Stimulated activated naive CD4-positive, alpha-beta T cell treated with Interleukin-2 at 50 U/mL for 16 hours (primary cell): ENCODE measurements at places on chromosomes 4 and X.

DNA sequence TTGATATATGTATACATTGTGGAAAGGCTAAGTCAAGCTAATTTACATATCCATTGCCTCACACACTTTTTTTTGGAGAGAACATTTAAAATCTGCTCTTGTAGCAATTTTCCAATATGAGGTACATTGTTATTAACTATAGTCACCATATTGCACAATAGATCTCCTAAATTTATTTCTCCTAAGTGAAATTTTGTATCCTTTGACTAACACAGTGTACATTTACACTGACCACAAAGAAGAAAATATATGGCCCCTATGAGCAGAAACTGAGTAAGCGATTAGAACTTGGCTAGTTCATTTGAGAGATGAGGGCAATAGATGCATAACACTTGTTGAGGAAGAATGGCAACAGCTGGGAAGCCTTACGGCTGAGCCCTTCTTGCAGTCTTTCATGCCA is 20.3 kb upstream of the GUCY1B1 start:
- DNase-seq, result no peak

DNA sequence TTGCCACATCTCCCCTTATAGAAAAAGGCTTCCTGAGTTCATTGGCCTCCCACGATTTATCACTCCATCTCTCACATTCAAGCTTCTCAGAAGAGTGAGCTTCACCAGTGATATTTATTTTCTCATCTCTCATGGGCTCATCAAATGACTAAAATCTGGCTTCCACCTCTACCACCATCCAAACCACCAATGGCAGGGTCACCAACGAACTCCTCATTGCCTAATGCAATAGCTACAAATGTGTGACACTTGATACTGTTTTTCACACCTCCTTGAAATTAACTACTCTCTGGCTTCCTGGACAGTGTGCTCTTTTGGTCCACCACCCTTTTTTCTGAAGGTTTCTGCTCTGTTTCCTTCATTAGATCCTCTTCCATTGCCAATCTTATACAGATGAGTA is 129.0 kb downstream of the SH2D1A start:
- DNase-seq, result no peak

GRCh38 chr4:98728871-98729270 is 70.5 kb upstream of the TSPAN5 start:
- DNase-seq, result no peak

DNA sequence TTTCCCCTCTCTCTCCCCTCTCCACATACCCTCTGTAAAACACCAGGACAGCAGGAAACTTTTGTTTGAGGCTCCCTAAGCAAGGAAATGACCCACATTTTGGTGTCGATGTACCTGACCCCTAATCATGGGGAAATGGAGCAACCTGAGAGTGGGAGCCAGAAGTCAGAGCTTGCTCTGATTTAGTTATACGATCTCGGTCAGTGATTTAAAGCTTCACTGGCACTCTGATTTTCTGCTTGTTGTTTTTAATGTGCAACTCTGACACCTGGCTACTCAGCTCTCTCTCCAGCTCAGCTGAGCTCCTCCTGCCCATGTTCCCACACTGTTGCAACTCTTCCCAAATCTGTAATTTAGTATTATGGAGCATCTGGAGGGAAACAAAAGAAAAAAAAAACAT is 408.6 kb downstream of the ADAM29 start:
- no peak for DNase-seq

- no peak for DNase-seq
These were observed 378.4 kb downstream of the PABPC4L start for GRCh38 chr4:133823177-133823576.

- no peak for DNase-seq
These were observed 26.0 kb downstream of the TBC1D19 start for GRCh38 chr4:26609868-26610267.

DNA sequence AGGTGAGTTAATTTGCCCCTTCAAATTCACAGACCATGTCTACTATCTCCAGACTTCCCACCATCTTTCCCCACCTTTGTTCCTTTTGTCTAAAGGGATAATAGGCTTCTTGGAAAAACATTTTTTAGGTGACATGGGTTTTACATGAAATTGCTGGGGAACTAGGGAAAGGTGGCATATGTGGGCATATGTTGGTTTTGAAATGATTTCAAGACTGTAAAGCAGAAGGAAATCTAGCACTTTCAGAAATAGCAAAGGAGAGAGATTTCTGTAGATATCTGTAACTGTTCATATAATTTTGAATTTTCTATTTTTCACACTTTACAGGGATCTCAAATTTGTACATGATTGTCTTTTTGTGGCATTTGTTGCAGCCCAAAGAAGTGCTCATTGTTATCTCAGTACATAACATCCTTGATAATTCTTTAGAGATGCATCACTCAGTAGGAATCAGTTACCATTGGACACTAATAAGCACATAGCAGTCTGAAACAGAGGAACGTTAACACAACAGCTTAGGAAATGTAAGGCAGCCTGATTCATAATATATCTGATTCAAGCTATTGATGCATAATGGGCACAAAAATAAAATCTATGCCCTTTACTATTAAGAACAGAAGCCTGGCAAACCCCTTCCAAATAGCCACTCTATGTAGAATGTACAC is 659.7 kb downstream of the CENPC start:
- no peak for DNase-seq

DNA sequence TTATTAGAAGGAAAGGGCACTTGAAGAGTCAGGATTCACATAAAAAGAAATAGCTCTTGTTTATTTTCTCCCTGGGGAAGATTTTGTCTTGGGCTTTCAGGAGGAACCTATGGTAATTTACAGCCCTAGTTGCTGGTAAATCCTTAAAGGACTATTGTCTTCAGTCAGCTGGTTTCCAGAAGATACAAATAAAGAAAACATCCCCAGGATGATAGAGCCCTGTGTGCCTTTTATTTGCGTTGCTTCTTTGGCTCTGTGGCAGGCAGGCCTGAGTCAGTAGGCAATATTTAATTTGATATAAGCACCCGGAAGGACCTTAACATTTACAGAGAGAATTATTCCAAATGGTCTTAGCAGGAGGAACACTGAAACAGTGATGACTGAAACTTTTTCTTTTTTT is 131.0 kb upstream of the SLC34A2 start:
- DNase-seq, result no peak

DNA sequence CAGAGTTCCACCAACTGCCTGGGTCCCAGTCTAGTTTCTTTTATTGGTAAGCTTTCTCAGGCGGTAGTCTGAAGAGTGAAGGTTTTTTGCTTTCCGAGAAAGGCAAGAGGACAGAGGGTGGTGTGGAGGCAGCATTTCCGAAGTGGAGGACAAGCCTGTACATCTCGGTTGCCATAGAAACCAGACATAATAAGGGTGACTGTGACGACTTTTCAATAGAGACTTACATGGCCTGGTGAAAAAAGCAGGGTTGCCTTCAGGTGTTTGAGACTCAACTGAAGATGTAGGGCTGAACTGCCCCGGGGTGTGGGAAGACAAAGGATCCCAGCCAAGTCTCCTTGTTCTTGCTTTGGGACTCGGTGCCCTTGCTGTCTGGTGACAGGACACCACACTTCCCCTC is 53.6 kb upstream of the RAB40AL start:
- no peak for DNase-seq

- peak; percentile 58 for DNase-seq
These were observed 114.9 kb upstream of the TEX13D start for GRCh38 chrX:124217304-124218251.

- no peak for DNase-seq
These were observed 639 bp upstream of the SORCS2 start for GRCh38 chr4:7191546-7192251.

- DNase-seq, result no peak
These were observed 135.5 kb downstream of the PJA1 start for GRCh38 chrX:69029771-69030170.

DNA sequence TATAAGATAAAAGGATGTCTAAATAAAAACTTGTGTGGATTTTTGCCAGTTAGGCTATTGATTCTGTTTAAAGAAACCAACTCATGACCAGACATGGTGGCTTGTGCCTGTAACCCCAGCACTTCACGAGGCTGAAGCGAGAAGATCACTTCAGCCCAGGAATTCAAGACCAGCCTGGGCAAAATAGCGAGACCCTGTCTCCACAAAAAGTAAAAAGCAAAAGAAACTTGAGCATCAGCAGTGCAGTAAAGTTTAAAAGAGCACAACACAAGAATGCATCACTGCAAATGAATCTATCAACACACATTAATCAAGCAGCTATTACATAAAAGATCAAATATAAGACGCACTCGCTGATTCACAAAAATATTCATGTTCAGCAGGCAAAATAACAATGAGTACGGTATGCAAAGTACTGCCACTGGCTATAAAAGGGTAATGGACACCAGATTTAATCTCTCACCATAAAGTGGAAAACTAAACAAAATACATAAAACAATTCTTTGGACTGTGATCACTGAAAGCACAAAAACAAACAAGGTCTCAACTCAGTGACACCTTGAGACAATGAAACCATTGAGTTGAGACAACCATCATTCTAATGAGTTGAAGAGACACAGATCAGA is 41.3 kb downstream of the LRBA start:
- DNase-seq, result no peak

GRCh38 chrX:130413415-130413814 is 11.6 kb downstream of the RBMX2 start:
- DNase-seq, result no peak

GRCh38 chr4:6476893-6477292 is 4.5 kb upstream of the PPP2R2C start:
- DNase-seq, result no peak

DNA sequence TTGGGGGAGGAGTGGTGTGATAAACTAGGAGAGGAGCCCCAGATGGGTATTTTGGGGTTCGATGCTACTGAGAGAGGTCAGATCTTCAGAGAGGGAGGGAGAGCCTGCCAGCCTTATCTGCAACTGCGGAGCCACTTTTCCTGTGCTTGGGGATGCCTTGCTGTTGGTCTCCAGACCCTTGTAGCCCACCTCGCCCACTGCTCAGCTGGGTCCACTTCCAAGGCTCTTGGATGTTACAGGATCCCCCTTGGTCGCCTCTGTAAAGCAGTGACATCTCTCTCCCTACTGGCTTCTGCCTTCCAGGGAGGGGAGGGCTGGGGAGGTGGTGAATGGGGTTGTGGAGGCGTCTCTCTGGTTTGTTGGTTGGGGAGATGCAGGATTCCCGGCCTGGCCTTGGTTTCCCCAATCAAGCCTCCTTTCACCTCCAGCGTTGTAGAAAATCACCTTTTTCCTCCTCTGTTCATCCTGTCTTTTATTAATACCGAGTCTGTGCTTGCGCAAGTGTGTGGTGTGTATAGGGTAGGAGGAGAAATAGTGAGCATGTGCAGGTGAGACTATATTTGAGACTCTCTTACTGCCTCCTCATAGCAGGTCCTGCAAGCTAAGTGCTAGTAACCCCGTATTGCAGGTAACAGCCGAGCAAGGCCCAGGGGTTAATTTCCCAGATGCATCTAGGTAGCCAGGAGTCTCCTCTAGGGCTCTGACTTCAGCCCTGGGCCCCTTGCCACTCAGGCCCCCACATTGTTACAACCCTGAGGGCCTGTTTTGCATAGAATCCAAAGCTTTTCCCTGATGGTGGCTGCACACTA is 337.4 kb downstream of the ARHGAP10 start:
- no peak for DNase-seq

- DNase-seq, result no peak
These were observed 205.9 kb downstream of the AASDH start for GRCh38 chr4:56181140-56181953.

DNA sequence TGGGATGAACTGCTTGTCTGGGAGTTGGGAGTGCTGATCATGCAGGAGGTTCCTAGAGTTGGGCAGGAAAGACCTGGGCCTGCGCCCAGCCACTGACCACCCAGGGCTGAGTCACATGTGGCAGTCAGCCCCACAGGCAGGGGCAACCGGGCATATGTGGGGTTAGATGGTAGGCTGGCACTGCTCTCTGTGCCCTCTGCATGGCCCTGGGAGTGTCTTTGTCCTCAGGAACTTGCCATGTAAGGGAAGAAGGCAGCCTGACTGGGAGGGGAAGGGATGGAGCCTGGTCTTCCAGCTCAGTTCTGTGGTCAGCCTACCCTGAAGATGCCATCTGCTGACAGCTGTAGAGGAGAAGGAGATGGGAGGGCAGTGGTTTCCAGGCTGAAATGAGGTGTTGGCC is 70.2 kb upstream of the EFNB1 start:
- DNase-seq, result no peak

- no peak for DNase-seq
These were observed 44.7 kb upstream of the KLF3 start for GRCh38 chr4:38619316-38619715.

DNA sequence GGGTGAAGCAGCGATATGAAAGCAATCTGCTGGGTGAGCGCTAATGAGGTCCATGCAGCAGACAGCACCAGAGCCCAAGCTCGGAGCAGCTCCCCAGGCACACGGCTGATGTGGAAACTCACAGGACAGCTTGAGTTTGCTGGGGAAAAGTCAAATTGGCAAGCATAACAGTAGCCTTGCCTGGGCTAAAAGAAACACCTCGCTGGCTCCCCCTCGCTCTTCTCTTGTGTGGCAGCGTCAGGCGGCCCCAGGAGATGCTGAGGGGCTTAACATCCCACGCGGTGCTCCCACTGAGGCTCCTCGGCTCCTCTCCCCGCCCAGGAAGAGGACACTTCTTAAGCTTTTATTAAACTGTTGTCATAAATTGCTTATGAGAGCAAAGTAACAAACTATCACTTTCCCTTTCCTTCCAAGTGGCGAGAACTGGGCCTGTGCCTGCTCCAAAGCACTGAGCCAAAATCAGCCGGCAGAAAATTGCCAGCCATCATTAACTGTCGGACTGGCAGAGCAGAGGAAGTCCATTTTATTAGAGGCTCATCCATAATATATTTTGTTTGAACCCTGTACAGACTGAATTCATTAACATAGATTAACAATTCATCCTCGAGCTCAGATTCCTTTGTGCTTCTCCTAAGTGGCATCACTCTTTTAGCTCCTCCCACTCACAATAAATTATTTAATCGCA is 111.4 kb downstream of the TSPAN5 start:
- no peak for DNase-seq
